G401 (cell line): ENCODE measurements at places on chromosomes 2 and 18. TPM values are rescaled to one million over a fixed set of nuclear protein-coding genes. Genes with fewer than 3 reads are reported as not detected.

The CHAC2 gene
- 12.6 and 15.7 TPM in 2 replicates for total RNA-seq

The SCN9A gene
- not detected in 2 replicates for total RNA-seq

The FOXI3 gene
- not detected in 2 replicates for total RNA-seq

The PFN4 gene
- not detected in 2 replicates for total RNA-seq

The DSC2 gene
- total RNA-seq, result not detected in 2 replicates

The ELOA2 gene
- total RNA-seq, result not detected in 2 replicates

The CROCC2 gene
- total RNA-seq, result not detected in 2 replicates

The LIPG gene
- total RNA-seq, result 9.0 and 15.0 TPM in 2 replicates

The TANC1 gene
- total RNA-seq, result 1.8 and 2.8 TPM in 2 replicates

The YPEL5 gene
- 37.1 and 43.7 TPM in 2 replicates for total RNA-seq

The PAX8 gene
- not detected in 2 replicates for total RNA-seq

The NOL4 gene
- not detected in 2 replicates for total RNA-seq

The COQ10B gene
- 39.4 and 61.2 TPM in 2 replicates for total RNA-seq

DNA sequence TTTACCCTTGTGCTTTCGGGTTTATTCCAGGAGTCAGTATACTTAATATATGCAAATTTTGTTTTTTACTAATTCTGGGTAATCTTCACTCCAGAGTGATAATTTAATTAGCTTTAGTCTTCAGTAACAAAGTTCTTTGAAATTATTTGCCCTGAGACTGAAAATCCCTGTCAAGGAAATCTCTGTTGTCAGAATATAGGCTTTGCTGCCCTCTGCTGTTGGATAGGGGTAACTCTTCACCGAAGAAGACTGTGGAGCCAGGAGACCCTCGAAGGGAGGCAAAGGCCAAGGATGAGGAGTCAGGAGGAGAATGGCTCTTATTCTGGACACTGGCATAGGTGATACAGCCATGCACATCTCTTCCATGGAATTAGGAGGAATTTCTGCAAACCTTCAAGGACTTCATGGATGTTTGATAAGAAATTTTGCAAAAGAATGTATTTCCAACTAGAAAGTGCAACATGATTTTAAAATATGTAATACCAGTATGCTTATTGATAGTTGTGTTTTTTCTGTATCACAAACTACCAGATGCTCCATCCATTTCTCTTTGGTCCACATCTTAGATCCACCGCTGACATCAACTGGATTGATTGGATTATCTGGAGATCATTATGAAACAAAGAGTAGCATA lies 182.3 kb downstream of the RDH14 start:
- peak; percentile 53 for DNase-seq

DNA sequence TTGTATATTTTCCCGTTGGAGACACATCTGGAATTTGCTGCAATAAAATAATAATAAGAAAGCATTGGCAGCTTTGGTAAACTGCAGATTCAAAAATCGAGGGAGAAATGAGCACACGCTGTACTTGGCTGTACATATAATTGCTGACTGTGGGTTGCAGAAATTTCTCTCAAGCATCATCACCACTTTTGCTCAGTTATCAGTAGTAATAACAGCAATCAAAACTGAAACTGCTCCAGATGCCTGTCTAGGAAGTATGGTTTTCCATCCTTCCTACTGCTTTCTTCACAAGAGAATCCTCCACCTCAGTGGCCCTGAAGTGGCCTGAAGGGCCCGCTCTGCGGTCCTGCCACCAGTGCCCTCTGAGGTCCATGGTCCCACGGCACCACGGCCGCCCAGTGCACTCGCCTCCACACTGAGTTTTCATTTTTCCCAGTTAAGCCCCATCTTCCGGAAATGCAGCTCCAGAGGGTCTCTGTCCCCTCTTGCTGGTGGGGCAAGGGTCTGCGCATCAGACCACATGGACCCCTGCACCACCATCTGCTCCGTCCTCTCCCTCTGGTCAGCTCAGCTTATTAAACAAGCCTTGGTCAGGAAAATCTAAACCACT lies 3.9 kb downstream of the DUSP28 start:
- no peak for DNase-seq

- DNase-seq, result no peak
Observed at GRCh38 chr2:104914509-104914908, 60.6 kb downstream of the POU3F3 start.

DNA sequence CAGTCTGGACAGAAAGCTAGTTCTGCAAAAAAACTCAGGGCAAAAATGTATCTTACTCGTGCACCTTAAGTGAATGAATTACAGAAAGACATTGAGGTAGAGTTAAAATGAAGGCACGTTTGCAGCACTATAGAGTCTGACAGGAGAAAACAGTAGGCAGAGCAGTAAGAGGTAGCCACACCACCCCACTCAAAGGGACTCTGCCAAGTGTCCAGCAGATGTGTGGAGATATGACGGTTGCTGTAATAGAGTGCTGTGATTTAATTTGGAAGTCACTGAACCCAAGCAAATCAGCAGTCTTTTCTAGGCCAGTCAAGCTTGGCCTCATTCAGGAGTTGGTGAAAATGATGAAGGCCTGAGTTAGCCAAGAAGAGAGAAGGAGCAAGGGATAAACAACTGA lies 464.4 kb downstream of the PTPRM start:
- DNase-seq, result peak; percentile 8

DNA sequence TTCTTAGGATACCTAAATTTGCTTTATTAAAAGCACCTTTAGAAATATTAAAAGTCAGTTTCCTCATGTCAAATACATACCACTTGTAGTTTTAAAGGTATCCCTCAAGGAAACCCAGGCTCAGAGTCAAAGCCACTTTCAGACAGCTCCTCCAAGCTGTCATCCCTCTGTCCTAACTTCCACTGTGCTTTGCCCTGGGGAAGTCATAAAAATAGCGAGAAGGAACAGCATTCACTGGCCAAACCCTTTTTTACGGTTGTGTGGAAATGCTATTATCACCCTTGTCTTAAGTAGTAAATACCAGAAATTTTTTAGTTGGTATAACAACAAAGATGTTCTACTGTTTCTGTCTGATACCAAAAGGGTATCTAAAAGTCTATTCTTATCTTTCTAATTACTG lies 680.5 kb downstream of the ZEB2 start:
- no peak for DNase-seq

GRCh38 chr2:26534098-26534864 lies 56.4 kb upstream of the OTOF start:
- DNase-seq, result no peak

DNA sequence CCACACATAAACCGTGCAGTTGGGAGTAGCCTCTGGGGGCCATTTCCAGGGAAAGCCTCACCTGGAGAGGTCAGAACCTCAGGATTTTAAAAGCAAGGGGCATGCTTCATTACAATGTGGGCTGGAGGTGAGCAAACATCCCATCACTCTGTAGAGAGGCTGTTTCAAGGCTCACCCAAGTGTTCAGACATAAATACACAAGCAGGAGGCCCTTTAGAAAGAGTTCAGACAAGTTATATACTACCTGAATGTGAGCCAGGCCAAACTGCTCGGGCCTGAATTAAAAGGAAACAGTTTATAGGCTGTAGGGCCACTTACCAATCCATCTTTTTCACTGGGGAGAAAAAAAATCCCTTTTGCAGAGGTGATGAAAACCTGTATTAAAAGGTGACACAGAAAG lies 540.0 kb upstream of the ZEB2 start:
- no peak for DNase-seq

DNA sequence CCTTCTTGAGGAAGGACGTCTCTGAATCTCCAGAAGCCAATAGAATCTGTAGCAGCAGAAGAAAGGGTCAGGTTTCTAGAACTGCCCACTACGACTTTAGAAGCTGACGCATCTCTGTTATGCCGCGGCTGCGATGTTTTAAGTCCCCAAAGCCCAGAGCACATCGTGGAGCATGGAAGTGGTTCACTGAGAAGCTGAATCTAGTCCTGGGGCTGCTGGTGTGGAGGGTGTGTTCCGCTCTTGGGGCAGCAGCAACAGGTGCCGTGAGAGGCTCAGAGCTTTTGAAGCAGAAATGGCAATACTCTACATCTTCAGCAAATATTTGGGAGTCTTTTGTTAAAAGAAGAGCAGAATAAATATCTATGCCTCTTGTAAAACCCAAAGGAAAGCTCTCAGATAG lies 48.9 kb upstream of the RMDN2 start:
- DNase-seq, result no peak

- no peak for DNase-seq
Observed at GRCh38 chr18:60235164-60235563, 137.4 kb downstream of the MC4R start.

- DNase-seq, result peak; percentile 19
Observed at GRCh38 chr2:12807907-12808810, 91.4 kb downstream of the TRIB2 start.

- no peak for DNase-seq
Observed at GRCh38 chr2:12714391-12715221, 2.1 kb upstream of the TRIB2 start.

- no peak for DNase-seq
Observed at GRCh38 chr2:226424971-226425370, 374.6 kb downstream of the IRS1 start.

GRCh38 chr2:199975273-199975895 lies 20.0 kb downstream of the MAIP1 start:
- DNase-seq, result no peak

DNA sequence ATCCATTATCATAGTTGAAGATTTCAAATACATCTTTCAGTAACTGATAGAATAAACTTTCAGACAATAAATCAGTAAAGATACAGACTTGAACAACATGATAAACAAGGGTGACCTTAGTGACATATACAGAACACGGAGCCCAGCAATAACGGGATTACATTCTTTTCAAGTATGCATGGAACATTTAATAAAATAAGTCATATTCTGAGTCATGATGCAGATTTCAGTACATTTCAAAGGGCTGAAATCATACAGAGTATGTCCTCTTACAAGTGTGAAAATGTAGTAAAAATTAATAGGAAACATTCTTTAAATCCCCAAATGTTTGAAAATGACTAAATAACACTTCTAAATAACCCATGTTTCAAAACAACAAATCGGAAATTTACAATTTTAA lies 17.2 kb upstream of the KLHL29 start:
- no peak for DNase-seq

- DNase-seq, result no peak
Observed at GRCh38 chr2:233021771-233022170, 8.7 kb upstream of the NGEF start.

GRCh38 chr2:70923378-70924015 lies 12.2 kb upstream of the ATP6V1B1 start:
- no peak for DNase-seq

GRCh38 chr2:166725927-166726924 lies 162.1 kb upstream of the XIRP2 start:
- DNase-seq, result no peak

DNA sequence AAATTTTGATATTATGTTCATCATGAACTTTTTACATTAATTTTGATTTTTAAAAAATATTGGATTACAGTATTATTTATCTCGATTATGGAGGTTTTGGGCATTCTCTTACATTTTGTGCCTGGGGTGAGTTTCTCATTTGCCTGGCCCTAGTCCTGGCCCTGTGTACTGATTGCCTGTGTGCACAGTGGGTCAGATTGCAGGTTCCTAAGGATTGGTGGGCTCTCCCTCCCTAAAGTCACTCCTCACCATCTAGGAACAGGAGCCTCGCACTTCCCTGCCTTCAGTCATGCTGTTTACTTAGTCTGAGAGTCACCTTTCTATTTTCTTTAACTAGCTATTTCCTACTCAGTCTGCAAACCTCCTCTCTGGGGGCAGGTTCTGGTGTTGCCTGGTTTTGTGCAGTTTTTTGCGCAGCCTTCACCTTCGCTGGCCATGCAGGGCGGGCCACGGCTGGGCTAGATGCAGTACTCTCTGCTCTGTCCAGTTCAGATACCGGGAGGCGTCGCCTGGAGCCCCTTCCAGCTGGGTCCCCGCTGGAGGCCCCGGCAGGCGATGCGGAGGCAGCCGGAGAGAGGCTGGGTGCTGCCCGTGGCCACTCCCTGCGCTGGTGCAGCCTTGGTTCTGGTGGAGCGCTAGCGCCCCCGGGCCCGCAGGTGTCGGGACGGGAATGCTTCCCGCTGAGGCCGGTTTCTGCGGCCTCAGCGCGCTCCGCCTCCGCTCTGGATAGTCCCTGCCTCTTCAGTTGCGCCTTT lies 23.3 kb upstream of the MC5R start:
- peak; percentile 58 for DNase-seq

- DNase-seq, result no peak
Observed at GRCh38 chr2:84429328-84429727, 29.8 kb downstream of the SUCLG1 start.

GRCh38 chr2:42809819-42810120 lies 17.4 kb upstream of the HAAO start:
- DNase-seq, result peak; percentile 80

GRCh38 chr2:191690327-191690726 lies 12.4 kb downstream of the NABP1 start:
- DNase-seq, result no peak

- DNase-seq, result no peak
Observed at GRCh38 chr18:4285525-4285924, 169.6 kb downstream of the DLGAP1 start.

DNA sequence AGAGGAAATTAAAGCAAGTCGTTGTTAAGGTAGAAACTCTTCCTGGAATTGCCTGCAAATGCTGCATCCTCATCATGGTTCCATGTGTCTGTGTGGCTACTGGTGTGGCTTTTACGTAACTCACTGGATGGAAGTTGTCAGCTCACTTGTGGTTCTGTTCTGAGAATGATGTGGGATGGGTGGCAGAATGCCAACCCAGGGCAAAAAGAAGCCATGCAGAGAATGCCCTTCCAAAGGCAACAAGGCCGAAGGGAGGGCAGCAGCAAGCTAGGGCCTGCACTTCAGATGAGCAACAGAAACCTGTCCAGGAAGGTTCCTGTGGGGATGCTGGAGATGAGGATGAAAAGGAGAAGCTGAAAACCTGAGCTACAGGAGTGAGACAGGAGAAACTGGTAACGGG lies 10.4 kb upstream of the NAPG start:
- no peak for DNase-seq

DNA sequence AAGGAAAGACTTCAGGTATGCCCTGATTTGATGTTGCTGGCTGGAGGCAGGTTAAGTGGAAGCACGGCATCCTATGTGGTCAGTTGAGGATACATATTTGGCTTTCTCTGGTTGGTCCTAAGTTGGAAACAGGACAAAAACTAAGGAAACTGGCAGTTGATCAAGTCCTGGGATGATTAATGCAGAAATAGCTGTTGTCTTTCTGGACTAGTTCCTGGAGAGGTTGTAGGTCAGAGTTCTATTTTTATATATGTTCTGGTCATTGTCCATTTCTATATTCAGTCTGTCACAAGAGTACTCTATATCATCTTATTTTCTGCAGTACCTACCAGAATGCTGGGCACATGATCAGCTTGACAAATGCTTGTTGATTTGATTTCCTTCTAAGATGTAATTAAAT lies 4.0 kb upstream of the SLC35F5 start:
- no peak for DNase-seq
